Fibroblast of skin of abdomen (primary cell): ENCODE measurements at places on chromosomes 11 and 22.

DNA sequence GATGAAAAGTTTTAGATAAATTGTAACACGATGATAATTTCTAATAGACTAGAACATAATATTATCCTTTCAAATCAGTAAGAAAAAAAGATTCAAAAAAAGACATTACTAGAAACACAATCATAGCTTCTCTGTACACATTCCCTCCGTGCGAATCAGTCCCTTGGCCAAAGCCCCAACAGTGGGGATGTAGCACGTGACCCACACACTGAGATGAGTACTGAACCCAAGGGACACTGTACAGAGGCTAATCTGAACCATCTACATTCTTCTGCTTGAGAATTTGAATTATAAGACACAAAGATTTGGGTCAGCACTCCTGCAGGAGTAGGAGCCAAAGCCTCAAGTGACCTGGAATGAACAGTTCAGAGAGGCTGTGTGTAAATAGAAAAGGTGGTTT lies 353.7 kb downstream of the INSC start:
- peak; percentile 38 for DNase-seq

DNA sequence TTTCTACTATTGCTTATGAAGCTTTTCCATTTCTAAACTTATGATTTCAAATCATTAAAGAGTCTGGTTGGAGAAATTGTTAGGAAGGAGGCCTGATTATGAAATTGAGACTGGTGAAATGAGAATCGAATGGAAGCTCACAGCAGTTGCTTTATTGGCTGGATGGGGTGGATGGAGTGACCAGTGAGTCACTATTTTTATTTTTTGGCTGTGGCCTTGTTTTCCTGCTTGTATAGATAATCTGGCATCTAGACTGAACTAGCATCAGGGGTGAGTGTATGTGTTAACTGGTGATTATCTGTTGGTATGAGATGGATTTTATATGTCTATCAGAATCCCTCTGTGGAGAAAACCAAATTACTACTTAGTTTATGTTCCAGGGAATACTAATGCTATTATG lies 36.2 kb downstream of the UVRAG start:
- DNase-seq = no peak

DNA sequence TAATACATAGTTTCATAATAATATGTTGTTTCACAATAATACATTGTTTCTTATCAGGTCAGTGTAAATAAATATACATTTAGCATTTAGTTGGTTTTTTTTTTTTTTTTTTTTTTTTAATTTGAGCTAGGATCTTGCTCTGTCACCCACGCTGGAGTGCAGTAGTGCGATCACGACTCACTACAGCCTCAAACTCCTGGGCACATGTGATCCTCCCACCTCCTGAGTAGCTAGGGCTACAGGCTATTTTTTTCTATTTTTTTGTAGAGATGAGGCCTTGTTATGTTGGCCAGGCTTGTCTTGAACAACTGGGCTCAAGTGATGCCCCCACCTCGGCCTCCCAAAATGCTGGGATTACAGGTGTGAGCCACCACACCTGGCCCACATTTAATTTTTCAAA lies 43.5 kb downstream of the MIAT start:
- no peak for DNase-seq

DNA sequence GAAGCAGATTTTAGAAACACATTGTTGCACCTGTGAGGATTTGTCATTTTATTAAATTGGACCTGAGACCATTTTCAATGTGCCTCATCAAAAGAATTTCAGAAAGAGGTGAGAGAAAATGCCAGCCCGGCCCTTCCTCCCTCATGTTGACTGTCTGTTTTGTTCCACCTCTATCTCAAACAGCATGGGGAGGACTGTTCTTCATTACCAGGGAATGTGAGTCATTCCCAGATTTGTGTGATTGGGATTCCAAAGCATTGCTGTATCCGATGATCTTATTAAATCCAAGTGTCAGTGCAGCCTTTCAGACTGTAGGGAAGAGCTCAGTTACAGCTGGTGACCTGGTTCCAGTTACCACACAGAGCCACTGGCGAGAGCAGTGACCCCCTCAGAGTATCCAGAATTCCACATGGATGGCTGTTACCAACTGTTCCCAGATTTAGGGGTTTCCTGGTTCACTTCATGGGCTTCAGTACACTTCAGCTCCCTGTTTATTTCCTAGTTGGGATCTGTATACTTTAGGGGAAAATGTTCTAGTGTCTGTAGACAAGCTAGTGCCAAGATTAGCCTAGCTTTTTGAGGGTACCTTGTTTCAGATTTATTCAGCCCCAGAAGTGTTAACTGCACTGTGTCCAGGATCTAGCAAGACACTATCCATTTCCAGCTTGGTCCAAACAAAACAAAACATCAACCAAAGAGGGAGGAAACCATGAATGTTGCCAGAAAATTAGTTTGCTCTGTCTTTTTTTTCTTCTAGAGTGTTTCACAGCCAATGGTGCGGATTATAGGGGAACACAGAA lies 20.9 kb downstream of the KREMEN1 start:
- peak; percentile 94 for DNase-seq

DNA sequence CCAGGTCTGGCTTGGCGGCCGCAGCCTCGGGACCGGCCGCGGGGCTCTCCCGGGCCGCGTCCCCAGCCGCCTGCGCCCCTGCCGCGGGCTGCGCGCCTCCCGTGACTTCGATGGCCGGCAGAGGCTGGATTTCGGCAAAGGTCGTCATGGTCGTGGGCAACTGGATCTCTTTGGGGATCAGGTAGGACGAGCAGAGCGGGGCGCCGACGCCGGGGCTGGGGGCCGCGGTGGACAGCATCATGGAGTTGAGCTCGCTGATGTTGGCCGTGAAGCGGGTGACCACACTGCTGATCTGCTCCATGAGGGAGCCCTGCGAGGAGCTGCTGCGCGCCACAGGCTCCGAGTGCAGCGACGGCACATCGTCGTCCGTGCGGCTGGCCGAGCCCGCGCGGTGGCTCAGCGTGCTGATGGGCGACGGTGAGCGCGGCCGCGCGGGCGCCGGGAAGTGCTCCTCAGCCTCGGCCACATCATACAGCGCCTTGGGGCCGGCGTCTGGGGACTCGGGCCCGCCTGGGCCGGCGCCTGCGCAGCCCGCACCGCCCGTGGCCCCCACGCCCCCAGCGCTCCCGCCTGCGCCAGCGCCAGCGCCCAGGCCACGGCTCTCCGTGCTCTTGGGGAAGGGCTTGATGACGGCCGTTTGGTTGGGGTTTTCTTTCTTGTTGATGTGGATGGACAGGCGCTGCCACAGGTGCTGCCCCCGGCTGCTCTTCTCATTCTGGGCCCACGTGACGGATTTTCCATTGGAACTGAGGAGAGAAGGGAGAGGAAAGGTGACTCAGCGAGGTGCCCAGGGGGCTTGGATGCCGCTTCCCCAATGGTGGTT lies 171.4 kb upstream of the CTSC start:
- DNase-seq = peak; percentile 21

- no peak for DNase-seq
Observed at GRCh38 chr11:73126804-73127480, 15.2 kb downstream of the FCHSD2 start.
